ENCODE measurements at places on chromosomes 12 and 14. TPM values are rescaled to one million over a fixed set of nuclear protein-coding genes. Genes with fewer than 3 reads are reported as not detected.

Gene KRT6C
- total RNA-seq = not detected

Gene PRPF39
- total RNA-seq = 22.8 TPM

Gene KRT86
- total RNA-seq = 1.2 TPM

Gene PTGER2
- not detected for total RNA-seq

Gene SMAGP
- total RNA-seq = 30.7 TPM

Gene NFE2
- 0.06 TPM for total RNA-seq

Gene CAPZA3
- total RNA-seq = not detected

Gene HOXC13
- total RNA-seq = 6.9 TPM

Gene CCND2
- 3.2 TPM for total RNA-seq
